Glutamatergic neuron (in vitro differentiated cells): ENCODE measurements at places on chromosomes 11 and 22.

- no peak for DNase-seq
Observed at GRCh38 chr22:27150544-27150941, 493.2 kb downstream of the MIAT start.

DNA sequence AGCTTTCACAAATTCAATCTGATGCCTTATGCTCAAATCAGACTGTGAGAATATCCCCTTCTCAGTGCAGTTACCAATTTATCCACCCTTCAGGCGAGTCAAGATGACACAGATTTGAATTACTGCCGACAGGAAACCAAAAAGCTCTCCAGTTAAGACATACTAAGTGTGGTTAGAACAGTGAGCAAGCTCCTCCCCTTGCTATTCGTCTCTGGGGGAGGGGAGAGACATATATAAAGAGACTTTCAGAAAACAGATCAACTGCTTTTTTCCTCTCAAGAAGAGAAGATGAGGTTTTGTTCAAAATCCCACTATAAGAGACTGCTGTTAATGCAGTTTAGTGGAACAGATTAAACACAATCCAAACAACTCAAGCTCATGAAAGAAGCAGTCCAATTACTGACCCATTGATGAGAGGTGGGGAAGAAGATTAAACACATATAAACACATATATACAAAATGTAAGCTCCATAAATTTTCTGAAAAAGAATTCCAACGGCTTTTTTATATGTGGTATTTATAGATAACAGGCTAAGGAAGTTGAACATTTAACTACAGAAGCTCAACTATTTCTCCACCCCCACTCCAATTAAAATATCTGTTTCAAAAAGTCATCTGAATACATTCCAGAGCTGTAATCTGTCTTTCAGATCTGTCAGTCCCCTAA, 102.7 kb downstream of the MRTFA start:
- DNase-seq: no peak

- DNase-seq: no peak
Observed at GRCh38 chr22:42299586-42300258, 29.3 kb upstream of the TCF20 start.

DNA sequence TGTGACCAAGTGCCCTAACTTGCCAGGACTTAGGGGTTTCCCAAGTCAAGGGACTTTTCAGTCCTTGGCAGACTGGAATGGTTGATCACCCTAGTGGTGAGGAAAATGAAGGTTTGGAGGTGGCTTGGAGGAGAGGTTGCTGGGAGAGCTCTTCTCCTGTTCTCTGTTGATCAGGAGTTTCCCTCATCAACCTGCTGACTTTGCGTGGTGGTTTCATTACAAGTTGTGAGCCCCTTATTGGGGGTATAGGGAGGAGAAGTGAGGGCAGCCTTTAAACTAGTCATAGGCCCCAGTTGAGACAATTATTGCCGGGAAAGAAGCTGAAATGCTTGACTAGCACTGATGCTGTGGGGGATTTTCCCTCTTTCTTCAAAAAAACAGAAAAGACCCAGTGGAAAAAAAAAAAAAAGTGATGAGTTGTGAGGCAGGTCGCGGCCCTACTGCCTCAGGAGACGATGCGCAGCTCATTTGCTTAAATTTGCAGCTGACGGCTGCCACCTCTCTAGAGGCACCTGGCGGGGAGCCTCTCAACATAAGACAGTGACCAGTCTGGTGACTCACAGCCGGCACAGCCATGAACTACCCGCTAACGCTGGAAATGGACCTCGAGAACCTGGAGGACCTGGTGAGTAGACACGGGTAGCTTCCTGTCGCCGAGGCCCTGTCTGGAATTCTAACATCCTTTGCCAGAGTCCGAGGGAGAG, at the start of gene CXCR5:
CXCR5 (plus strand) TSS at position 525 of the 704 bp plus-strand sequence; CDS start at position 575, 50 bp downstream.
- DNase-seq: no peak

DNA sequence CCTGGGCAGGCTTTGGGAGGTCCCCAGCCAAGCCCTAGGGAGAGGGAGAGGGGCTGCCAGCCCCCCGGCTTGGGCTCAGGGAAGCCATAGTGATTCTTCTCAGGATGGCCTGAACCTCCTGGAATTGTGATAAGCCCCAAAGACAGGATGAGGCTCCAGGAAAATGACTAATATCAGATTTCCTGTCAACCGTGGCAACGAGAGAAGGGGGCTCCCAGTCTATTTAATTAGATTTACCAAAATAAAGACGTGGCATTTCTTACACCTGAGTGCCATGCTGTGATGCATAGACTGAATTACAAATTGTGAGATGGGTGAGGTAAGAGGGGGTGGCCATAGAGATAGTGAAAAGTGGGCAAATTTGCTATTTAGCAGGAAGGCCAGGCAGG, 20.4 kb downstream of the SERPINH1 start:
- no peak for DNase-seq

DNA sequence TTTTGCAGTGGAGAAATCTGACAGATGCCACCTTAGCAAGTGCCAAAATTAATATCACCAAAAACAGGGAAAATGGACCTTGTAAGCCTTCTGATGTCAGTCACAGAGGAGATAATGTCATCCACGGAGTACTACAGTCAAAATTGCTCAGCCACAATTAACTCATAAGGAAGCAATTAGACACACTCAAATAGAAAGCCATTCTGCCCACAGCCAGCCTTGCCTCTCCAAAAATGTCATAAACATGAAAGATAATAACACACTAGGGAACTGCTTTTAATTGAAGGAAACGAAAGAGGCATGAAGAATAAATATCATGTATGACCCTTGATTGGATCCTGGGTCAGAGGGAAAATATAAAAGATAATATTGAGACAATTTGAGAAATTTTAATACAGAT, 505.6 kb upstream of the API5 start:
- DNase-seq: no peak

DNA sequence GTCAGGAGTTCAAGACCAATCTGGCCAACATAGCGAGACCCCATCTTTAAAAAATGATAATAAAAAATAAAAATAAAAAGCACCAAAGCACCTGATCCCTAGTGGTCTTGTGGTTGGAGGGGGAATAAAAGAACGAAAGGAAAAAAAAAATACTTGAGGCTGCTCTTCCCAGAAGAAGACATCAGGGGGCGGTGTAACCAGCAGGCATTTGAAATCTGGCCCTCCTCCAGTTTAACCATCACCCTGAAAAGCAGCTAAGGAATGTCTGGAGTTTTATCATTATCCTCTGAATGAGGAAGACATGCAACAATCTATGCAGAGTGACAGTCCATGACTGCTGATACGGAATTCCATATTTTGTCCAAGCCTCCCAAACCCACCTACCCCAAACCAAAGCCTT, 5.6 kb upstream of the KCTD17 start:
- no peak for DNase-seq

DNA sequence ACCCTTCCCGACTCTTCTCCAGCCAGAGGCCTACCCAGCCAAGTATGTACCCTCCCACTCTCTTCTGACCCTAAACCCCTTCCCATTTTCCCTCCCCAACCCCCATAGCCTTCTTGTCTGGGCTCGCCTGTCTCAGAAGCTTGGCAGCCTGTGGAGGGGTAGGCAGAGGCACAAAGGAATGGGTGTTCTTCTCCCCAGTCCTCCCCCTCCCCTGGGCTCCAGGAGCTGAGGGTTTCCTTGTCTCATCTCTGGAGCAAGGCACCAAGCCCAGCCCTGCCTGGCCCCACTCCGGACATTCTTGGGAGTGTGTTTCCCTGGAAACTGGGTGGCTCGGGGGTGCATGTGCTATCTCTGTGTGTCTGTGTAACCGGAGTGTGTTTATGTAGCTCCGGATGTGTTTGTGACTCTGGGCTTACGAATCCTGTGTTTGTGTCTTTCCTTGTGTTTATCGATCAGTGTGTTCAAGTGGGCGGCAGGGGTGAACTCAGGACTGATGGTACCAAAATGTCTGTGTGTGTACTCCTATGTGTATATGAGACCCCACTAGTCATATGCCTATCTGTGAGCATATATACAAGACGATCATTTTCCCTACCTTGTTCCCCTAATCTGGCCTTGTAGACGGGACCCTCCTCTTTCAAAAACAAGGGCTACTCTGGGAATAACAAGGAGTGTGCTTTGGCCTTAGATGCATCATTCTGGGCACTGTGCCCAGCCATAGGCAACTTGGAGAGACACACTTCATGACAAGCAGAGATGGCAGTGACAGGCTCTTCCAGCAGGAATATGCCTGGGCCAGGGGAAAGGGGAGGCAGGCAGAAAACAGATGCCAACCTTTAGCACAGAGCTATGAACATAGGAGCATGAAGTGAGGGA, 10.9 kb downstream of the PHLDB1 start:
- peak; percentile 11 for DNase-seq

GRCh38 chr11:90847268-90847886, 624.5 kb upstream of the CHORDC1 start:
- DNase-seq: no peak
